ENCODE measurements at places on chromosomes 1 and 21.
A peak's percentile ranks its signal among the peaks of the same experiment; 100 is the strongest.

- DNase-seq = no peak
These were observed 99.1 kb downstream of the CLEC20A start for GRCh38 chr1:178397678-178398077.

DNA sequence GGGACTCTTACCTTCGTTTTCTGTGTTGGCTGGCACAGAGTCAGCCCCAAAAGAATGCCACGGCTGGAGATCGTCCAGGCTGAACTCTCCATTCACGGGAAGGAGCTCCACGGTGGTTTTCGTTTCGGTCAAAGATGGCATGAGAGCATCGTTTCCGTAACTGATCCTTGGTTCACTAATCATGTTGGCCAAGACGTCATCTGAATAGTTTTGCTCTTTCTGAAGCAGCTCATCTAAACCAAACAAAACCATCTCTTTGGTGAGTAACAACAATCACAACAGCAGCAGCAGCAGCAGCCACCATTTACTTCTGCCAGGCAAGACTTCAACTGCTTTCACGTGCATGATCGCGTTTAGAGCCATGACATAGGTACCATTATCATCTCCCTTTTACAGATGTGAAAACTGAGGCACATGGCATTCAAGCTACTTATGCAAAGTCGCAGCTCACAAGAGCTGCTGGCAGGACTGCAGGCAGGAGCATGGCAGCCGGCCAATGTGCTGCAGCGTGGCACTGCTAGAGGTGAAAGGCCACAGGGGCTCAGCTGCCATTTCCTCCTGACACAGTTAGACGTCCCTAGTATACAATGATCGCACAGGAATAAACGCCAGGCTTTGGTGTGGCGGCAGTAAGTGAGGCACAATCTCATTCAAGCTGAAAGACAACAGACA is 177.1 kb downstream of the GABPA start:
- DNase-seq = no peak

DNA sequence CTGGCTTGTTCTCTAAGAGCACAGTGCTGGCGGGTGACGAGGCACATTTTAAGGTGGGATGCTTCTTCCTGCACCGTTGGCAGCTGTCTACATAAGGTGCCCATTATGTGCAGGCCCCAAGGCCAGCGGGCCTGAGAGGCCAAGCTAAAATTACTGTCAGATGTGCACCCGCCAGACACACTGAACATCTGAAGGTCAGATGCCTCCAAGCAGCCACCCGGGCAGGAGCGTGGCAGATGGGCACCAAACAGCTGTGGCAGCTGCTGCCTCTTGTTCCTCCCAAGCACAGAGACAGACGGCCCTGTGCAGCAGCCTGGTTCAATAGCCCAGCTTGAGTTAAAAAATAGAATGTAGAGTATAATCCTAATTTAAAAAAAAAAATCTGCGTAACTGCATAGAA is 211.9 kb upstream of the EDN2 start:
- no peak for DNase-seq

DNA sequence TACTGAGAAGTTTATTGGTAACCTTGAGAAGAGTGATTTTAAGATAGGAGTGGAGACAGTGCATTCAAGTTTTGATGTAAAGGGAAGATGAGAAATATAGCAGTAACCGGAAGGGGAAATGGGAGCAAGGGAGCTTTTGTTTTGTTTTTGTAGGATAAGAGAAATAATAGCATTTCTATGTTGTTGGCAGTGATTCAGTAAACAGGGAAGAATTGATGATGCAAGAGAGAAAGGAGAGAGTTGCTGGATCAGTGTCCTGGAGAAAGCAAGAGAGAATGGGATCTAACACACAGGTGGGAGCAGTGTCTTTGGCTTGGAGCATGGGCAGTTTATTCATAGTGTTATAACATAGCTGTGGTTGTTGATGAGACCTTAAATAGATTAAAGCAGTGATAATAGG is 56.4 kb downstream of the OSBPL9 start:
- no peak for DNase-seq

GRCh38 chr1:215793180-215793579 is 226.1 kb downstream of the KCTD3 start:
- DNase-seq = peak; percentile 68

DNA sequence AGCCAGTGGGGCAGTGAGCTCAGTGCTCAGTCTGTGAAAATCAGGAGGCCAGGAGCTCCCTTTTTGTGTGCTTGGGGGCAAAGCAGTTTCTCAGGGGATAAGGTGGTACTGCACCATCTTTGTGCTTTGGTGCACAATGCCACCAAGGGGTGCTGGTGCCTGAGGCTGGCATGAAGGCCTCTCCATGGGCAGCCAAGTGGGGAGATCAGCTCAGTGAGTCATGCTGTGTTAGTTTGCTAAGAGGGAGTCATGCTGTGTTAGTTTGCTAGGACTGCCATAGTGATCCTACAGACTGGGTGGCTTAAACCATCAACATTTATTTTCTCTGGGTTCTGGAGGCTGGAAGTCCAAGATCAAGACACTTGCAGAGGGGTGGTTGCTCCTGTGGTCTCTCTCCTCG is 428.1 kb downstream of the PRDM2 start:
- no peak for DNase-seq

GRCh38 chr1:39690794-39691382 is 345 bp downstream of the HPCAL4 start:
- no peak for DNase-seq

DNA sequence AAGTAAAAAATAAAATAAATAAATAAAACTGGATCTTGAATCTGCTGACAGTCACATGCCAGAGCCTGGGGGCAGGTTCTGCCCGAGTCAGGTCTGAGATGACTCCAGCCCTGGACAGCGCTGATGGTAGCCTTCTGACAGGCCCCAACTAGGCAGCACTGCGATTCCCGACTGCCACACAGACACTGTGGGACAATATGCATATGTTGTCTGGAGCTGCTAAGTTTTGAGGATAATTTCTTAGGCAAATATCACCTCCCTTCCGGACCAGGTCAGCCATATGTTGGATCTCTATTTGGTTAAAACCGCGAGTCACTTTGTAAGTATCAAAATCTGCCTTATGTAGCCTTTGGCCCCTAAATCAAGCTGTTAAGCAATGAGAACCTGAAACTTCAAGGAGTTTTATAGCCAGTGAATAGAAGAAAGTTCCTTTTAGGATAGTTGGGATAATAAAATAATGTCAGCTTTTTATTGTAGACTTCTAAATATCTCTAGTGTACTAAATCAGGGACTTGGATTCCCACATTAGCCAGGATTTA is 20.8 kb upstream of the TRIM17 start:
- no peak for DNase-seq

DNA sequence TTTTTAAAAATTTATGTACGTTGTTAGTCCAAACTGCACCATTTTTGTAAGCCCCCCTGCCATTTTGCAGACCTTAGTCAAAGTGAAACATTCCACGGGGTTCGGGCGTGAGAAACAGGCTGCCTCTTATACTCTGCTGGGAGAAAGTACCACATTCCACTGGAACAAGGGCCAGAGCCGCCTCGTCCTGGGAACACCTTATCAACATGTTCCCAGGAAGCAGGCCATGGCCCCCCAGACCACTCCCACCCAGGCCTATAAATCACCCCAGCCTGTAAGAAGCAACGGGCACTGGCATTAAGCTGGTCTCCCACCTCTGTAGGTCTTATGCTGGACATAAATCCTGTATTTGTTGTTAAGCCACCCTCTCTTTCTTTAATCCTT is 854 bp upstream of the ZRANB2 start:
- DNase-seq = no peak

DNA sequence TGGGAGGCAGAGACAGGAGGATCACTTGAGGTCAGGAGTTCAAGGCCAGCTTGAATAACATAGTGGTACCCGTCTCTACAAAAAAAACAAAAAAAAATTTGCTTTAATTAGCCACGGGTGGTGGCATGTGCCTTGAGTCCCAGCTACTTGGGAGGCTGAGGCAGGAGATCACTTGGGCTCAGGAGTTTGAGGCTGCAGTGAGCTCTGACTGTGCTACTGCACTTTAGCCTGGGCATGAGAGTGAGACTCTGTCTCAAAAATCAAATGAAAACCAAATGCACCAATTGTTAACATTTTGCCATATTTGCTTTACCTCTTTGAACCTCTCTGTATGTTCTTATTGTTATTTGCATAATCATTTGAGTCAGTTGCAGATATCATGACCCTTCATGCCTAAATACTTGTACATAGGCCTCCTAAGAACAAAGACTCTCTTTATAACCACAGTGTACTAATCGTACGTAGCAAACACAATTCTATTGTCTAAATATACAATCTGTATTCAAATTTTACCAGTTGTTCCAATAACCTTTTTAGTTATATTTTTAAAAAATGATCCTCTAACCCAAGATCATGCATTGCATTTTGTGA is 8.5 kb upstream of the NID1 start:
- DNase-seq = no peak

- no peak for DNase-seq
These were observed 6.8 kb upstream of the RXRG start for GRCh38 chr1:165451691-165452090.

All from GM03348 (cell line).